NCI-H1436 treated with DMSO at 0.1 percent for 48 hours (cell line): ENCODE measurements at places on chromosomes 2 and 18.

DNA sequence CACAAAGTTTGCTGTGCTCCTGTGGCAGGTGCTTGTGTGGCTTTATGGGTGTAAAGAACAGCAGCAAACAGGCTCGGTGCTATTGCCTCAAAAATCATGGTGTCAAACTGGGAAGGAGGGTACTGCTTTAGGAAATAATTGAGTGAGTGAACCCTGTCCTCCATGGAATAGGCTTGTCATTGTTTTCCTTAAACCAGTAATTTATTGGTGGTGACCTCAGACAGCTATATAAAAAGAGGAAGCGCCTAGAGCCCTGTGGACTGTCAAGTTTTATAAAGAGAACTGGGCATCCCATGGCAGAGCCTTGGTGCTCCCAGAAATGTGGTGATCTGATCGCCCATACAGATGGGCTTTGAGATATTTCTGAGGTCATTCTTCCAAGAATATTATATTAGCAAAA is 4.7 kb upstream of the CXCR4 start:
- DNase-seq = no peak

DNA sequence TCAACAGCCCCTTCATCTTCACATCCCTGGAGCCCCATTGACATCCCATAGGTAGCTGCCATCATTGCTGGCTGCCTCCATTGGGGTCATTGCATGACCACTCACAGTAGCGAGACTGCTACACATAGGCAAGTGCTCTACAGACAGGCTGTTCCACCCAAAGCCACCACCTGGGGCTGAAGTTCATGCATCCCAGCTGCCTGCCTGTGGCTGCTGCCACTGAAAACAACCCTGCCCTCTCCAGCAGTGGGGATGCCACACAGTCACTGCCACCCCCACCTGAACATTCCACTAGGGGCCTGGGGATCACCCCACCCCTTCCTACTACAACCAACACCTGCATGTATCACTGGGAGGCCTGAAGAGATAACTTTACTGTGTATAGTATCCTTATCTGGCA is 59.5 kb upstream of the CTAGE1 start:
- no peak for DNase-seq

- no peak for DNase-seq
Measured at GRCh38 chr2:135494503-135494902, 36.5 kb downstream of the ZRANB3 start.

- no peak for DNase-seq
Measured at GRCh38 chr2:166895243-166895642, 7.0 kb downstream of the XIRP2 start.
